Stimulated activated CD8-positive, alpha-beta memory T cell treated with anti-CD3 and anti-CD28 coated beads, Interleukin-4, amount 100 ng/mL, for 1 hour (primary cell): ENCODE measurements at places on chromosomes 7 and 10.

GRCh38 chr10:10804998-10805740 is 212.5 kb upstream of the CELF2 start:
- no peak for DNase-seq

DNA sequence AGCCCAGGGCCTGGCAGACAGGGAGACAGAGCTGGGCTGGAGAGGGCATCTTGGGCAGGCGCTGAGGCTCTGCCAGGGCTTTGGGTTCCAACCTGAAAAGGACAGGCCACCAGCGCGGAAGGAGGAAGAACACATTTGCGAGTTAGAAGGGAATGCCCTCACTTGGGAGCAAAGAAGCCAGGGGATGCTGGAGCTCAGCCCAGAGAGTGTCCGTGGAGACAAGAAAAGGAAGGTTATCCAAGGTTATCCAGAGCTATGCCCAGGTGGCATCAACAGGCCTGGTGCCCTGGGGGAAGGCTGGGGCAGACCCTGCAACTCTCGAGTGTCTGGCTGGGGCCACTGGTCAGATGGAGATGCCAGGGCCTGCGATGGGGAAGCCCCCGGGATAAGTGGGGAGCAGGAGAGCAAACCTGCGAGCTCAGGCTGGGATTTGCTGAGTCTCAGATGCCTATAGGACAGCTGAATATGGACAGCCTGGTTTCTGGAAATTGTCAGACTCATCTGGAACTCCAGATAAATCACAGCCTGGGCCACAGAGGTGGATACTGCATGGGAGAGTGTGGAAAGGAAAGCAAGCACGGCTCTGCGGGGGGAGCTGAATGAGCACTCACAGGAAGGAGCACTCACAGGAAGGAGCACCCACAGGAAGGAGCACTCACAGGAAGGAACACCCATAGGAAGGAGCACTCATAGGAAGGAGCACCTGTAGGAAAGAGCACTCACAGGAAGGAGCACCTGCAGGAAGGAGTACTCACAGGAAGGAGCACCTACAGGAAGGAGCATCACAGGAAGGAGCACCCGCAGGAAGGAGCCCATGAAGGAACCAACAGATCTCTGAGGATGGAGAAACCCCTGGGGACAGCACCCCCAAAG is 152.1 kb downstream of the ADAM12 start:
- no peak for DNase-seq

DNA sequence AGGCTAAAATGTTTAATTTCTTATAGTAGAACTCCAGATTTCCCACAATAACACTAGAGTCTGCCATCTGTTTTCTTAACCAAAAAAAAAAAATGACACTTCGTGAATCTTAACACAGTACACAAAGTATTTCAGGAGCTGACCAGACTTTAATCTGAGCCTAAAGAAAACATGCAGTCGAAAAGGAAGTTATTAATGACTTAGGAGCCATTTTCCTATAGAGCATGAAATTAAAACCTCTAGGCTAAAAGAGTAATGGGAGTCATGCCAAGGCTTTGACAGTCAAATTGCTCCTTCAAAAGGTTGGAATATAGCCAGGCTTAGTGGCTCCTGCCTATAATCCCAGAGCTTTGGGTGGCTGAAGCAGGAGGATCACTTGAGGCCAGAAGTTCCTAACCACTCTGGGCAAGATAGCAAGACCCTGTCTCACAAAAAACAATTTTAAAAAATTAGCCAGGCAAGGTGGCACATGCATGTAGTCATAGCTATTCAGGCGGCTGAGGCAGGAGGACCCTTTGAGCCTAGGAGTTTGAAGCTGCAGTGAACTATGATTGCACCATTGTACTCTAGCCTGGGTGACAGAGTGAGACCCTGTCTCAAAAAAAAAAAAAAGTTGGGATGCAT is 13.6 kb downstream of the MICU1 start:
- DNase-seq: no peak

DNA sequence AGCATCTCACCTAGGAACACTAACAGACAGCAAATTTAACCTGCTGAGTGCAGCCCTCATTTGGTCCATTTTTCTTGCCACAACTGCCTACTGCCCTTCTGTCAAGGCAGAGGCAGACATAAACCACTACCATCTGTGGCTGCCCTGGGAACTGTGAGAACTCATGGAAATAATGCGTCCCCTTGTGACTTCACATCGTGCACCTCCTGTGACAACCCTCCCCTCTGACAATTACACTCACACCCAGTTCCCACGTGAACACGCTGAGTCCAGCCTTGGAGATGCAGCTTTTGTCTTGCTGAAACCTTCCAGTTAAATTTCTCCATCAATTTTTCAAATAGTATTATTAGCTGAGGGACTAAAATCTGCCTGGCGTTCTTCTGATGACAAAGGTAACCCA is 193.1 kb upstream of the KLF14 start:
- no peak for DNase-seq

GRCh38 chr10:86878983-86879713 is 78.3 kb downstream of the MMRN2 start:
- no peak for DNase-seq

- DNase-seq: no peak
Observed at GRCh38 chr10:56109454-56109853, 251.6 kb downstream of the ZWINT start.

DNA sequence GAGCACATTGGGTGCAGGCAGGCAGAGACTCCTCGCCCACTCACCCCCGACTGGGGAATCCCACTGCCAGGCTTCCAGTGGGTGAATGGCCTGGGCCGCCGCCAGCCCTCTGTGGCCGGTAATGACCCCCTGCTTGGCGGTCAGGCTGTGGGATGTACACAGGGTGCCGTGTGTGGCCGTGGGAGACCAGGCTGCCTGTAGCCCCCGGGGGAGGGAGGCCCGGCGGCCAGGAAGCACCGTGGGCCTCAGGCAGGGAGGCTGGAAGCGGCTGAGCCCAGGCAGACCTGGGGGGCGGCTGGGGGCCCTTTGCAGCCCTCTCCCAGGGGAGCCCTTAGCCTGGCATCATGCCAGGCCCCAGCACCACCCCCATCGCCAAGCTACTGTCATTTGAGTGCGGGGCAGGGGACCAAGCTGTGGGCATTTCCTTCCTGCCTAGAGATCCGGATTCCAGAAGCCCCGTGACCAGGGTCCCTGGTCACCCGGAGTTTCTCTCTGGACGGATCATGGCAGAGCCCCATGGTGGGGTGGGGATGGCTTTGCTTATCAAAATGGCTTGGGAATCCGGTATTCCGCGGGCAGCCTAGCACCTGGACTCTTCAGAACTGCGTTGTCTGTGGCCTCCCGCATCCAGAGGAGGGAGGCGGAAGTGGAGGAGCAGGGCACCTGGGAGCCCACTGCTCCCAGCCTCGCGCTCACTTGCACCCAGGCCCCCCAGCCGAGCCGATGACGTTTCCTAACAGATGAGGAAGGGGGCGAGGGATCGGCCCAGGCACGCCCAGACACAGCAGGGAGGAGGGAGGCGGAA is 1.1 kb downstream of the TTYH3 start:
- DNase-seq: no peak

GRCh38 chr7:46755120-46756034 is 826.5 kb downstream of the TNS3 start:
- DNase-seq: no peak

- no peak for DNase-seq
Observed at GRCh38 chr10:104209575-104210198, 22.5 kb downstream of the CFAP43 start.

DNA sequence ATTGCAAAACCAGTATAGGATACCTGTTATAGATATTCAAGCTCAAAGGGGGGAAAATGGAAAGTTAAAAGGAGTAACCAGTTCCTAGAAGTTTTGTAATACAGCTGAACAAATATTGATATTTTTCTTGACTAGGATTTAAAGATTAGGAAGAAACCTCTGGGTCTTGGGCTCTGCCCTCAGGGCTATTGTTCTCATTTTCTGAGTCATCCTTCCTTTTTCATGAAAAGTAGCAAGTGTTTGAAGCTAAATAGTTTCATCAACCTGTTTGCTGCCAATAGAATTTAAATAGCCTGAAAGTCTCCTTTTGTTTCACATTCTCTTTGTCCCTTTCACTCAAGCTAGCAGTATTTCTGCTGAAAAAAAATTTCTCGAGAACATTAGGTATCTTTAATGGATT is 1061.1 kb upstream of the GHITM start:
- no peak for DNase-seq

- no peak for DNase-seq
Observed at GRCh38 chr10:4527281-4527970, 298.6 kb upstream of the AKR1E2 start.

- peak; percentile 44 for DNase-seq
Observed at GRCh38 chr10:124719213-124719851, 24.8 kb downstream of the FAM53B start.

DNA sequence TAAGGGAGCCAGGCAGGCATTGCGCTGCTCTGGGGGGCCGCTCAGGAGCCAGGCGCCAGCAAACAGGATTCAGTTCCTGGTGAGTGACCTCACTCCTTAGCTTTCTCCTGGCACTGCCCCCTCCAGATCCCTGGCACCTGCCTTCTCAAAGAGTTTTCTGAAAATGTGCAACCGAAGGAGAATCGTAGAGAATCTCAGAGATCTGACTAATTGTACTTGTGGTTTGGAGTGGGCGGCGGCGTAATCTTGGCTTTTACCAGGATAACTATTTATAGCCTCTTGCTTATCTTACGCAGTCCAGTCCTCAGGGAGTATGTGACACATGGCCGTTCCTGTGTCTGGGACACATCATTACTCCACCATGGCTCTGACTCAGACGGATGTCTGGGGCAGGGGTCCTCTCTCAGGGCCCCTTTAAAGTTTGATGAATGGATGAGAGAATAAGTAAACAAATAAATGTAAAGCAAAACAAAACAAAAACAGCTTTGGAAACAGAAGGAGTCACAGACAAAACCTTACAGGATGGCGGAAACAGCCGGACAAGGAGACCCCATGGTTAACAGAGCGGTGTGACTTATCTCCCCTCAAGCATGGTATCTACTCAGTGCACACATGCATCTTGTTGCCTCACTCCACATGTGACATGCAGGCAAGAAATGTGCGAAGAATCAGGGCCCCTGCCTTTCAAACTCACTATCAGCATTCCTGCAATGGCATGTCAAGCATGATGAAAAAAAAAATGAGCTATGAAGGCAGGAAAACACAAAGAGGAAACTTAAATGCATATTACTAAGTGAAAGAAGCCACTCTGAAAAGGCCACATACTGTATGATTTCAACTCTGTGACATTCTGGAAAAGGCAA is 99.7 kb downstream of the TNS3 start:
- DNase-seq: no peak

GRCh38 chr10:85532773-85533172 is 833.8 kb downstream of the GRID1 start:
- no peak for DNase-seq

- no peak for DNase-seq
Observed at GRCh38 chr7:86968618-86969017, 90.8 kb downstream of the ELAPOR2 start.

GRCh38 chr7:150811-151221 is 41.6 kb upstream of the FAM20C start:
- DNase-seq: no peak

DNA sequence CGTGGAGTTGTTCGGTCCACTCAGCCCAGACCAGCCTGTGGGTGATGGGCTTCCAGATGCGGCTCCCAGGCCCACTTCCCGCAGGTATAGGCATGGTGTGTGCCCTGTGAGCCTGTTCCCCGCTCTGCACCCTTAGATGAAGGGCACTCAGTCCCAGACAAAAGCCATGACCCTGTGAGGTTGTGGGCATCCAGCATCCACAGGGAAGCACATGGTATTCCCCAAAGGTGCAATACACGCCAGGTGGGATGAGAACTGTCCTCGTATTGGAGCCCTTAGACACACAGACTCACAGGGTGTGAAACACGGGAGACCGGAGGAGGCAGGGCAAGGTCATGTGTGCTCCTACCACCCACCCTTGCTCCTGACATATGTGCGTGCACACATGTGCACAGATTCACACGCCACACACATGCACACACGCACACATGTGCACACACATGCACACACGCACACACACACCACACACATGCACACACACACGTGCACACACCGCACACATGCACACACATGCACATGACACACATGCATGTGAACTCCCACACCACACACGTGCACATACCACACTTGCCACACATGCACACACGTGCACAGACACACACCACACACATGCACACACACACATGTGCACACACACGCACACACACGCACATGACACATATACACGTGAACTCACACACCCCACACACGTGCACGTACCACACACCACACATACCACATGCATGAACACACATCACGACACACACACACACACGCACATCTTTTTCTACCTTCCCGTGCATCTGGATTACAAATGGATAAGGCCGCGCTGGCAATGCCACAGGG is 319.4 kb downstream of the WDR37 start:
- DNase-seq: no peak

DNA sequence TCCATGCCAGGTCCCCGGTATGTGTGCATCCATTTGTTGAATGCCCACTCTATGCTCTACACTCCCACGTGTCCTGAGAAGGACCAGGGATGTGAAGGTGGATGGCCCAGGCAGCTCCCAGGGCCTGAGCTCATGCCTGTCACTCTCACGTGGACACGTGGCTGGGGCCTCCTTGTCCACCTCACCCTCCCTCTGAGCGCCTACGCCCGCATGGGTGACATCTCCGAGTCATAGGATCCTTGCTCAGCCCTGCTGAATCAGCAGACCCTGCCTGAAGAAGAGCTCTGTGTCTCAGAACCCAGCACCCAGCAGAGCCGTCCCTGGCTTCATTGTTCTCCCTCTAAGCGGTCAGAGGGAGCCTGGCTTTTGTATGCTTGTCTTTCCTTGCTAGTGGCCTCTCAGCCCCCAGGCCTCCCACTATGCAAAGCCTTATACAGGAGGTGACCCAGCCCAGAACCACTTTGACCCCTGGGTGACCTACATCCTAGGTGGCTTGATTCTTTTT is 107.9 kb upstream of the PPIF start:
- DNase-seq: no peak

- DNase-seq: no peak
Observed at GRCh38 chr10:7601023-7601656, 65.6 kb downstream of the ITIH5 start.

GRCh38 chr7:156842740-156843140 is 50.2 kb downstream of the LMBR1 start:
- DNase-seq: no peak

DNA sequence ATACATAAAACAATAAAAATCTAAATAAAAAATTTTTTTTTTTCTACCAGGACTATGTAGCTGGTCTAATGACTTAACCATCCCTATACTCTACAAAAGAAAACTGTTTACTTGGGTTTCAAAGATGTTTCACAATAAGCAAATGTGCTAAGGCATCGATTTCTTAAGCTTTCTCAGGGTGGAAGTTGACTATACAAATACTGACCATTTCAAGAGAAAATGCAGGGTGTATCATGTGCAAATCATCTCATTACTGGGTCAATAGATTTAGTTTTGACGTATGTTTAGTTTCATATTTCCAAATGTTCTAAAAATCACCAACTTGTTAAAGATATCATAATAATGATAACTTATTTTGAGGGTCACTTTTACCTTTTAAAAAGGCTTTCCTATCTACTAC is 7.5 kb downstream of the NRP1 start:
- DNase-seq: no peak

DNA sequence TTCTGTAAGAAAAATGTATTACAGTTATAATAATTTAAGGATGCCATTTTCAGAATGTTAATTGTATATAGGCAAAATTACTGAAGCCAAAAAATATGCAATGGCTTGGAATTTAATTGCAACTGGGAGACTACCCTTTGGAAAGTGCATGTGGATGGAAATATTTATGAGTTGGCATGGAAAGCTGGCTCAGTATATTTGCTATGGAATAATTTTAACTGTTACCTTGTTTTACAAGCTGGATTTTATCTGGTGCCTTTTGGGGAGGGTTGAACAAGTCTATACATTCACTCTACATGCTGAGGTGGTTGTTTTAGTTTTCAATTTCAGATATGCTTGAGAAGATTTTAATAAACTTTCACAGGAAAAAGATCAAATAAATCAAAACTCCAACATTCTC is 80.9 kb upstream of the ABCB5 start:
- no peak for DNase-seq
